Hindlimb muscle (tissue), 1 donor: ENCODE measurements at places on chromosomes 11 and 22. TPM values are rescaled to one million over a fixed set of nuclear protein-coding genes. Genes with fewer than 3 reads are reported as not detected.

GAS2L1 gene
- 12.9 TPM for polyA plus RNA-seq

GGTLC3 gene
- polyA plus RNA-seq: not detected

KRTAP5-2 gene
- not detected for polyA plus RNA-seq

OR51E2 gene
- polyA plus RNA-seq: 0.76 TPM

SYT12 gene
- 0.18 TPM for polyA plus RNA-seq

ART5 gene
- 4.1 TPM for polyA plus RNA-seq

C11orf97 gene
- not detected for polyA plus RNA-seq

RIBC2 gene
- polyA plus RNA-seq: 1.9 TPM

TMEM191C gene
- polyA plus RNA-seq: 0.59 TPM

H19 gene
- 14,324 TPM for polyA plus RNA-seq

IFITM10 gene
- polyA plus RNA-seq: 0.19 TPM

PRDM11 gene
- polyA plus RNA-seq: 29.4 TPM

OR5B21 gene
- not detected for polyA plus RNA-seq

KIRREL3 gene
- polyA plus RNA-seq: 0.49 TPM

SGSM1 gene
- 0.19 TPM for polyA plus RNA-seq

APOBEC3F gene
- 3.0 TPM for polyA plus RNA-seq
